ENCODE measurements at places on chromosomes 4 and X.

- no peak for DNase-seq
These were observed 251.1 kb upstream of the MAD2L1 start for GRCh38 chr4:120317713-120318112.

GRCh38 chrX:139738581-139738980 is 30.6 kb upstream of the MCF2 start:
- no peak for DNase-seq

- no peak for DNase-seq
These were observed 28.2 kb upstream of the HUWE1 start for GRCh38 chrX:53714580-53715345.

GRCh38 chr4:7629501-7630254 is 194.9 kb upstream of the PSAPL1 start:
- no peak for DNase-seq

- DNase-seq = no peak
These were observed 105.1 kb downstream of the FNIP2 start for GRCh38 chr4:158873795-158874401.

DNA sequence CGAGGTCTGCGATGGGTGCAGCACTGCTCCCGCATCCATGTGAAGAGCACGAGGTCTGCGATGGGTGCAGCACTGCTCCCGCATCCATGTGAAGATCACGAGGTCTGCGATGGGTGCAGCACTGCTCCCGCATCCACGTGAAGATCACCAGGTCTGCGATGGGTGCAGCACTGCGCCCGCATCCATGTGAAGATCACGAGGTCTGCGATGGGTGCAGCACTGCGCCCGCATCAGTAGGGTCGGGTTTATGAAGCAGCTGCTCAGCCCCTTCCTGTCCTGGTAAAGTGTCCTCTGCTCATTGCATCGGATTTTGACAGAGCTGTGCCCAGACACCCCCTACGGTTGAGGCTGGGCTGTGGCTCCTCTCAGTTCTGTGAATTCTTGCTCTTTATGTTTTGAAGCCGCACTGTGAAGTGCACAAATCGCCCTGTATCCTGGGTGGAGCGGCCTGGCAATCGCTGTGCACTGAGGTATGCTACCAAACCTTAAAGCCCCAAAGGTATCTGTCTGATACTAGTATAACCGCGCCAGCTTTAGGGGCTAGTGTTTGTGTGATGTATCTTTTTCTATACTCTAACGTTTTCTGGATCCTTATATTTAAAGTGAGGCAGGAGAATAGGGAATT is 98.7 kb downstream of the CPZ start:
- DNase-seq = no peak

- no peak for DNase-seq
These were observed 53.5 kb downstream of the DCLK2 start for GRCh38 chr4:150131581-150132228.

DNA sequence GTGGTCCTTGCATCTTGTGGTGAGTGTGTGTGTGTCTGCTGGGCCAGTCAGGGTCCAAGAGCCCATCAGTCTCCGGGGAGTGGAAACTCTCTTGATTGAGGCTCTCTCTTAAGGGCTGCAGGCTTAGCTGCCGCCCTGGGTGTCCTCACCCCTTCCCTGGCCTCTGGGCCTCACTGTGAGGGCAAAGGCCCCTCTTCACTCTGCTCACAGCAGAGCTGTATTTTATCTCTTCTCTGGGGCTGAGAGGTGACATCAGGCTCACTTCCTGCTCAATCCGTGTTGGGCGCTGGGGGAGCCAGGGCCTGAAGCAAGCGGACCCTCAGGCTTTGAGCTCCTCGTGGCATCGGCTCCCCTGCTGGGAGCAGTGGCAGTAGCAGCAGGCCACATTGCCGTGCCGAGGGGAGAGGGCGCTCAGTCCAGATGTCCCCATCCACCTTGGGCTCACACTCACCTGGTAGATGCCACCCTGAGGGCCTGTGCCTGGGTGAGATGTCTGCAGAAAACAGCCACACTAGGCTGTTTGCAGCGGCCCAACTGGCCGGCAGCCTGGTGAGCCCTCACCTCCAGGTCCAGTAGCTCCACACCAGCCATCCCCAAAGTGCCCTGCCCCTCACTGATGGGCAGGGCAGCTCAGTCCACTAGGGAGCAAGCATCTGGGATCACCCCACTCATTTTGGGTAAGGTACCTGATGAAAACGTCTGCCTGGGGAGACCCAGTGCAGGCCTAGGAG is 24.7 kb upstream of the PRPS1 start:
- DNase-seq = no peak

- DNase-seq = no peak
These were observed 54.9 kb upstream of the STX18 start for GRCh38 chr4:4596720-4597119.

Measured in stimulated activated CD8-positive, alpha-beta memory T cell treated with anti-CD3 and anti-CD28 coated beads, Interleukin-4, amount 100 ng/mL, for 1 hour (primary cell).